ENCODE measurements at places on chromosomes 6 and 20.
A peak's percentile ranks its signal among the peaks of the same experiment; 100 is the strongest.

- DNase-seq, result no peak
Observed at GRCh38 chr6:123838505-123839234, 35.0 kb downstream of the NKAIN2 start.

GRCh38 chr6:78615430-78615904 lies 251.9 kb upstream of the IRAK1BP1 start:
- DNase-seq, result no peak

- peak; percentile 59 for DNase-seq
Observed at GRCh38 chr6:135117413-135117968, 62.9 kb upstream of the HBS1L start.

DNA sequence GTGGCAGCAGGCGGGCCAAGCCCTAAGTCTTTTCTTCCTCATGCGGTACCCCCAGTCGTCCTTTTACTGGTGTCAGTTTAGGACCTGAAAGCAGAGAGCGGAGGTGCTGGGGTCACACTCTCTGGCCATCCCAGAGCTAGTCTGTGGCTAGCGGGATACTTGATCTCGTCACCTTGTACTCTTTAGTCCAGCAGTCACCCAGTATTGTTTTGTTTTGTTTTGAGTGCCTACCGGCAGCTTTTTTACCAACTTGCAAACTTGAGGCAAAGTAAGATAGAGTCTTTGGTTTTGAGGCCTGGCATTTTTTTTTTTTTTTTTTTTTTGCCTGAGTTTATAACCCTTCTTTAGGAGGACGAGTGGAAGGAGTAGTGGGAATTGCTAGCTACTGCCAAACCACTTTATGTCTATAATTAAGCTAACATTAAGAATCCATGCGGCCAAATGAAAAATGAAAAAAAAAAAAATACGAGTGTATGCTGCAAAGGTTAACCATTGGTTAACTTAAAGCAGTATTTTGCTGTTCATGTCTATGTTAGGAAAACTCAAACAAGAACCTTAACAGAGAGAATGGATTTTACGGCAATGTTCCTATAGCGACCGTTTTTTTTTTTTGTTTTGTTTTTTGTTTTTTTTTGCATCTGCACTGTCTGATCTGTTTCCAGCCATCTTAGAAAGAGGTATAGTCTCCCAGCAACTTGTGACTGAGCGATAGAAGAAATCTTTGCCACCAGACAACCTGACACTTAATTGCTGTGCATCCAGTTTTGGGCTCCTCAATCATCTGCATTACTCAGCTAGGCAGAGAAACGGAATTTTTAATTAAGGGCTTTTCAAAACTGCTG lies 56.9 kb downstream of the FAM217A start:
- DNase-seq, result no peak

- no peak for DNase-seq
Observed at GRCh38 chr20:58650181-58650775, 805 bp upstream of the STX16 start.

GRCh38 chr20:45183084-45183483 lies 8.4 kb downstream of the PI3 start:
- DNase-seq, result no peak

DNA sequence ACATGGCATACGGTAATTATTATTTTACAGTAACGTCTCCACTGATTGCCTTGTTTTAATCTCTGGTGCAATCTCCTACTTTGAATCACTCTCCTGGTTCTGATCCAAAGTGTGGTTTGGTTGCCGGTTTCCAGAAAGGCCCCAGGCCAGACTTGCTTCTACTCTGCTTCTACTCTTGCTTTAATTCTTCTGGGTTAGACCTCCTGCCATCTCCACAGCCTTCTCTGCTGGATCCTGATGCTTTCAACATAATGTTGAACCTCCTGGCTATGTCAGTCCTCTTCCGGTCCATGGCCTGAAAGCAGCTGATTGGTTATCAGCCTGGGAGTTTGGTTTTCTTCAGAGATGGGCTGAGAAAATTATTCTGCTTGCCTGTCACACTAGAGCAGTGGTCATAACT lies 266.5 kb upstream of the RIMS1 start:
- DNase-seq, result no peak

- no peak for DNase-seq
Observed at GRCh38 chr6:135145063-135145800, 35.9 kb upstream of the MYB start.

- no peak for DNase-seq
Observed at GRCh38 chr6:158628542-158628941, 16.0 kb downstream of the DYNLT1 start.

GRCh38 chr20:36483919-36484808 lies 57.2 kb upstream of the MYL9 start:
- no peak for DNase-seq

DNA sequence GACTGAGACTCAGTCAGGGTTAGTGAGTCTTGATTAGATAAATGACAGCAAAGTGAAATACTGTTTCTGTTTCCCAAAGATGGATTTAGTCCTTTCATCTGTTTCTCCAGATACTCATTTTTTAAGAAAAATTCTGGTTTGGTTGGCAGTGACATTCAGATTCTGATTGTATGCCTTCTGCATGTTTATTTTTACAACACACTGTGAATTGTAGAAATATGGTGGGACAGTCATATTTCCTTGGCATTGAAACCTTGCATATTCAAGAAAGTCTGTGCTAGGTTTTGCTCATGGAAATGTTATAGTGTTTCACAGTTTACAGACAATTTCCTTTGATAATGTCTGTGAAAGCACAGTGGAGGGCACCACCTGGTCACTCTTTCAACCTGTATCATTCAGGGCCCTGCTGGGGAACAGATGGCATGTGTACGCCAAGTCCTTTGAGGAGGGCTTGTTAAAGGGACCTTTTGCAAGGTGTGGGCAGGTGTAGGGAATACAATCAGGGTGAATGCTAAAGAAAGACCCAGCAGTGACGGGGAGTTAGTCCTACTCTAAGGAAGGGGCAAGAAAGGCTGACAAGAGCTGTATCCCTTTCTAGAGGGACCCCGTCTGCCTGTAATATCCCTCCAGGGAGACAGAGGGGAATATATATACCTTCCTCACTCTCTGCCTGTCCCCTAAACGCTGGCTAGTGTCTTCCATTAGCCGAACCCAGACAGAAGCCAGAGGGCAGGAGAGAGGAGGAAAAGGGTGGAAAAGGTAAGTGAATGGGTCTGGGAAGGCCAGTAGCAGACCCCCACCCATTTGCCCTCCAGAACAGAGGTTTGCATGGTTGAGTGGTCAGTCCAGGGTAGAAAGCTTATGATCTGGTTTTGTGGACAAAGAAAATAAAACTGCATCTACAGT lies 10.2 kb downstream of the PLCB4 start:
- DNase-seq, result no peak

- no peak for DNase-seq
Observed at GRCh38 chr6:81806793-81807565, 54.5 kb upstream of the TENT5A start.

DNA sequence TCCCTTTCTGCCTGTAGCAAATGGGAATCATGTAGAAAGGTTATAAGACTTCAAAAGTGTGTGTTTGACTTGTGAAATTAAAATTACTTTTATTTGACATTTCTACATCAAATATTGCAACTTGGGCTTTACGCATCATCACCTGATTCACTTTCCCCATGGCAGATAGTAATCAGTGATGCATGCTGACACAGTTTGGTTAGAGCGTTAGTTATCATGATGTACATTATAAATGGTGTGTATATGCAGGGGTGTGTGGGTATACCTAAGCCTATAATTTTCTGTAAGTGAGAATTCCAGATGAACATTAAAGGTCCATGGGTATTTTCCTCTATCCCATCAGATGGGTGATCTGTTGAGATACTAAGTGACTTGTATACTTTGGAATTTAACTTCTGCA lies 141.5 kb downstream of the KLHL32 start:
- DNase-seq, result no peak

DNA sequence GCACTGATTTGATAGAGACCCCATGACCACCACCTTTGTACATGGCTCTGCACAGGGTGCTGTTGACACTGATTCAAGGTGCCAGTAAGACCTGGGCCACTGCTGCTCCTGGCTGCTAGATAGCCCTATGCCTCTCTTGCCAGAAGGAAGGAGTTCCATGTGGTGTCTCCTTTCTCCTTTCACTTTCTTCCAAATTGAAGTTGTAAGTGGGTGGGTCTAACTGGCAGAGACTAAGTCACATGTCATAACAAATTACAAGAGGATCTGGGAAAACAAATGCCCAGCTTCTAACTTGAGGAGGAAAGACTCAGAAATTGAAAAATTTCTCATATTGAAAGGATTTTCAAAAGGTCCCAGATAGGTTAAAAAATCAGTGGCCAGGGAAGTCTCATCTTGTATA lies 116.8 kb downstream of the TFAP2B start:
- no peak for DNase-seq

GRCh38 chr6:84772428-84773132 lies 8.2 kb upstream of the TBX18 start:
- no peak for DNase-seq

DNA sequence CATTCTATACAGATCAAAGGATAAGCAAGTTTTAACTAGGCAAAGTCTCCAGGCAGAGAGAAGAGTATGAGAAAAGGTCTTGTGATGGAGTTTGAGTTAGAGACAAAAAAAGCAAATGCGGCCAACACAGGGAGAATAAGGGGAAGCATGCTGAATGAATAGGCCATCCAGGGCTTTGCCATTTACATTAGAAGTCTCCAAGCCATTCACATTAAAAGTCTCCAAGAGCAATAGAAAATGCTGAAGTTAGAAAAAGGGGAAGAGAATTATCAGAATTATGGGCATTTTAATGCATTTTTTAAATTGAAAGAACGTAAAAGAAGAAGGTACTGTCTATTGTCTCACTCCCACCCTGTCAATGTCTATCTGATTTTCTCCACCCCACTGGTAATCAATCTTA lies 49.4 kb downstream of the PDSS2 start:
- DNase-seq, result no peak

- DNase-seq, result no peak
Observed at GRCh38 chr6:34001706-34002621, 143.9 kb downstream of the GRM4 start.

DNA sequence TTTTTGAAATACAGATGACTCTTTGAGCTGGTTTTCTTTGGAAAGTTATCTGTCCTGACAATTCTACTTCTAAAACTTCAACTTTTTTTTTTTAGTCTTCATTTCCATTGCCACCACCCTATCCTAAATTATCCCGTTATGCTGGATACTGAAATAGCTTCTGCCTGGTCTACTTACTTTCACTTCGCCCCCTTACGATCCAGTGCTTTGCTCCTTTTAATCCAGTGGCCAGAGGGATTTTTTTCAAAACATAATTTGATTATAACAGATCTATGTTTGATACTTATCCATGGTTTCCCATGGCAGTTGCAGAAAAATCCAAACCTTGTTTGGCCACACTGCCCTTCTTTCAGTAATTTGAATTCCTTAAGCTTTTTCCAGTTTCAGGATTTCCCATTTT lies 27.4 kb downstream of the ASXL1 start:
- DNase-seq, result no peak

DNA sequence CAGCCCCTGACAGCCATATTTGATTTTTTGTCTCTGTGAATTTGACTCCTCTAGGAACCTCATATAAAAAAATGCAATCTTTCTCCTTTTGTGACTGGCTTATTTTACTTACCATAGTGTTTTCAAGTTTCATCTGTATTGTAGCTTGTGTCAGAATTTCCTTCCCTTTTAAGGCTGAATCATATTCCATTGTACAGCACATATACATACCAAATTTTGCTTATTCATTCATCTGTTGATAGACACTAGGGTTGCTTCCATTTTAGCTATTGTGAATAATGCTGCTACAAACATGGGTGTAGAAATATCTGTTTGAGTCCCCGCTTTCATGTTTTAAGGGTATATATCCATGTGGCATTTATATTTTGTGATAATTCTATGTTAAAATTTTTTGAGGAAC lies 49.2 kb upstream of the RNF217 start:
- DNase-seq, result no peak

GRCh38 chr6:85561750-85562357 lies 31.8 kb downstream of the SNX14 start:
- DNase-seq, result no peak

GRCh38 chr6:170235391-170236125 lies 55.3 kb downstream of the DLL1 start:
- DNase-seq, result no peak

DNA sequence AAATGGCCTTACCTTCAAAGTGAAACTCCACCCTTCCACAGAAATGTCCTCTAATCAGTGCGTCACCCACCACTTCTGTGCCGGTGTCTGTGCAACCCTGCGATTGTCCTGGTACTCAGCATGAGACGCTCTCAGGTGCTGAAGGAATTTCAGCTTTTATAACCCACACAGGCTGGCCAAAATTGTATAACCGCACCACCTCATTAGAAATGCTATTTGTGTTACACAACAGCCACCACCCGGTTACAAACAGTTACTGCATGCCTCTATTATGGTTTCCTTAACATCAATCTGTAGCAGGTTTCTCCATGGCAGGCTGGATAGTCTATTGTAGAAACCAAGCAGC lies 51.5 kb downstream of the SLC23A2 start:
- no peak for DNase-seq

DNA sequence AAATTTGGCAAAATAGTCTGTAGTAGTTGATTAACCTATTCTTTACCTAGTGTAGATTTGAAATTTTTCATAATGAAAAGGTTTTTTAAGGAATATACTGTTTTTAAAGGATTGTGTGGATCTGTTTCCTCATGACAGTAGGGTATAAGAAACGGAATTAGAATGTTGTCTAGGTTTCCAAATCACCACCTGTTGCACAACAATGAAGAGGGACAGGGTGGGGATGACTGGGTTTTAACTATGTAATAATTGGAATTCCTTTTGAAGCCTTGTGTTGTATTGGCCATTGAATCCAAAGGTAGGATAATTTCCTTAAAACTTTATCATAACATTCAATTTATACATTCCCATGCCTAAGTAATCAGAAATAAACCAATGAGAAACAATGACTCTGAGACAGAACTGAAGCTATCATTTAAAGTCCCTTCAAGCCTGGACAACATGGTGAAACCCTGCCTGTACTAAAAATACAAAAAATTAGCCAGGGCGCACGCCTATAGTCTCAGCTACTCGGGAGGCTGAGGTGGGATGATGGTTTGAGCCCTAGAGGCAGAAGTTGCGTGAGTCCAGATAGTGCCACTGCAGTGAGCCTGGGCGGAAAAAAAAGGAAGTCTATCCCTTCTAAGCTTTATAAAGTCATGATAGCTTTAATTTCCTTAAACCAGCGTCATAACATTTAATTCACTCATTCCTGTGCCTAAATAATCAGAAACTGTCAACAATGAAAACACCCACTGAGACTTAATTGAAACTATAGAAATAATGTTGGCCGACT lies 18.3 kb upstream of the SLC17A5 start:
- no peak for DNase-seq

GRCh38 chr20:25584905-25585704 lies at the start of gene NINL:
TSS of gene NINL (minus strand) at chr20:25585531. CDS start at chr20:25526587, 58,944 bp downstream.
- no peak for DNase-seq
